ENCODE measurements at places on chromosomes 12 and 14.

DNA sequence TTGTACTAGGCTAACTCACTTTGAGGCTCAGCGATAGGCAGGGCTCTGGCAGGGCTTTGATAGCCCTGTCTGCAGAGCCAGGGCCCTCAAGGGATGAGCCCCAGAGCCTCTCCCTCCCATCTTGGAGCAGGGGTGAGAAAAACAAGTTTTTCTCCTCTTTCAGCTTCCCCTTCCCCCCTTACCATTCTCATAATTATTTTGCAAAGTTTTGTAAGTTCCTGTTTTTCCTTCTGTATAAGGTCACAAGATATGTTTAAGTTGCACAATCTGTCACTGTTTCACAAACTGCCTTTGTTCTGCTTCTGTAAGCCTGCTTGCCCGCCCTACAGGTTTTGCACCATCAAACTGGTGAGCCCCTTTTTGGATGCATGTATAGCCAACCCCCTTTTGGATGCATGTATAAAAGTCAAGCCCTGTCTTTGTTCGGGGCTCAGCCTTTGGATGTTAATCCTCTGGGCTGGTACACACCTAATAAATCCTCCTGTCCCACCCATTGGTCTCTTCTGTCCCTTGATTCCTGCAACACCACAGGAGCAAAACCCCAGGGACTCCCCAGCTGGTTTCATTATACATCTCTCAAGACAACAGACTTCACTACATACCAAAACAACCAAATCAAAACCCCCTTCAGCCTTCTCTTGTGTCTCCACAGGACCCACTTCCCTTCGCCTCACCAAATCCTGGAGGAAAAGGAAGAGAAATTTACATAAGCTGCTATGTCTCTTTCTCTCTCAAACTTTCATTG, 52.5 kb upstream of the RESF1 start:
- no peak for DNase-seq

DNA sequence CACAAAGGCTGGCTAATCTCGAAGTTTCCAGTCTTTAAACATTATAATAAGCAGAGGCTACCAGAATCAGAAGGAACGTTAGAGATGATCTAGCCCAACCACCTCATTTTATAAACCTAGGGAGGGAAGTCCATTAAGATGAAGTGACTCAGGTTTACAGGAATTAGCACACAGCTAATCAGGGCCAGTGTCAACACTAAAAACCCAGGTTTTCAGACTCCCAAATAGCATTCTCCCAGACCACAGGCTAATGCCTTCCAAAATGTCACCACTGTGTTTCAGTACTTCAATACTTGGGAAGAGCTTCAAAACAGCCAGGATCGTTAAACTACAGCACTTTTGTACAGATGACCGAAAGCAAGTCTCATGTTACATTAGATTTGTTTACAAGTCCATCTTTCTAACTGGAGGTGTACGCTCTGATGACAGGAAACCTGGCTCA, 89.2 kb downstream of the FOXN3 start:
- DNase-seq: no peak

DNA sequence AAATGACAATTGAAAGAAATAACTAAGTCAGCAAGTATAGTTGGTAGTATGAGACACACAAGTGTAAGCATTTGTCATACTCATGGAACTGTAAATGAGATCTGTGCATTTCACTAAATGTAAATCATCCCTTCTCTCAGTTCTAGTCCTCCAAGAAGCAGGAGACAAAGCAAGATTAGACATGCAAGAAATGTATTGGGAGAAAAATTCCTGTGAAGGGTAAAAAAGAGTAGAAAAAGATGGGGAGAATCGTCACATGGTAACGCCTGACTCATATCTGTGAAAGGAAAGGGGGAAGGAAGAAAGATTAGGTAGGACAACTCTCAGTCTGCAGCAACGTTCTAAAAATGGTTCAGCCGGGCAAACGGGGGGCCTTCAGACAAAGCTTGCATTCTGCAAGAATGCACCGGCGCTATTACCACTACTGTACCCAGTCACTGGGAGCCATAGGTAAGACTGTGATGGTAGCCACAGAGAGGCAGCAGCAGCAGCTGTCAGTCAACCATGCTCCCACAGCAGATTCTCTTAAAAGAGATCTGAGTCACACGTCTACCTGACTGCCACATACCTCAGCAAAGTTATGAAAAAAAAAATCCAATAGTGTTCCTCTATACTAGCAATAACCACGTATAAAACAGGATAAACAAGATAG, 18.0 kb upstream of the RFX4 start:
- no peak for DNase-seq

DNA sequence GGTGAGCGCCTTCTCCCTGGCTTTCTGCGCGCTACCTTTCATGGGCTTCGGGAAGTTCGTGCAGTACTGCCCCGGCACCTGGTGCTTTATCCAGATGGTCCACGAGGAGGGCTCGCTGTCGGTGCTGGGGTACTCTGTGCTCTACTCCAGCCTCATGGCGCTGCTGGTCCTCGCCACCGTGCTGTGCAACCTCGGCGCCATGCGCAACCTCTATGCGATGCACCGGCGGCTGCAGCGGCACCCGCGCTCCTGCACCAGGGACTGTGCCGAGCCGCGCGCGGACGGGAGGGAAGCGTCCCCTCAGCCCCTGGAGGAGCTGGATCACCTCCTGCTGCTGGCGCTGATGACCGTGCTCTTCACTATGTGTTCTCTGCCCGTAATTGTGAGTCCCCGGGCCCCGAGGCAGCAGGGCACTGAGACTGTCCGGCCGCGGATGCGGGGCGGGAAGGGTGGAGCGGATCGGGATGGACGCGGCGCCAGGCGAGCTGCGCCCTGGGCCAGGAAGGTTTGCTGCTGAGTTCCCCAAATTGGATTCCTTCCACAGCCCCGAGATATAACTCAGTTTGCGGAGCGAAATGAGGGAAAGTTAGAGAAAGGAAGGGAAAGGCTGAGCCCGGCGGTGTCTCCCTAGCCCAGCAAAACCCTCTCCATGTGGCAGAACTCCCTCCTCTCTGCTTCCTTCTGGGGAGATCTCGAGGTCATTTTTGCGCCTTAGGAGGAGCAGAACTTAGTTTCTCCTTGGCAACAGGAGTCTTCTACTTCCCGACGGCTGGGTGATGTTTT, 972 bp downstream of the PTGDR start:
- no peak for DNase-seq

GRCh38 chr12:75526655-75527511, 15.5 kb upstream of the KRR1 start:
- DNase-seq: peak; percentile 68

DNA sequence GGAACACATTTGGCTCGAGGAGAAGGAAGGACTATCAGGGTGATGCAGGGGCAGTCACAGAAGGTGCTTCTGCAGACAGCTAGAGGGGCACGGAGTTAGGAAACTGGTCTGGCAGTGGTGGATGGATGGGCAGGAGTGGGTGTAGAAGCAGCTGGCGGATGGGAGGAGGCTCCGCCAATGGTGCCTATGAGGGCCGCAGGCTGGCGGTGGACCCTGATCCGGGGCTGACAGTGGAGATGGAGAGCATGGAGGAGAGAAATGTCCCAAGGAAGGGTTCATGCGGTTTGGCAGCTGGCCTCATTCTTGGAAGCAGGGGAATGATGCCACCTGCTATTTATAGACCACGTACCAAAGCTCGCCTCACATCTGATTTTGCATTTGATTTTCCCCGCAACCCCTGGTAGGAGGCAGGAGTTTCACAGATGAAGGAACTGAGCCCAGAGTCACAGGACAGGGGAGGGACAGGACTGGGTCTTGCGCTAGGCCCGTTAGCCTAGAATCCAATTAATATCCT, 237.1 kb downstream of the FOXN3 start:
- no peak for DNase-seq
